ENCODE measurements at places on chromosomes 7 and 10.

GRCh38 chr10:102230861-102231356 is 4.8 kb downstream of the ELOVL3 start:
- no peak for DNase-seq

DNA sequence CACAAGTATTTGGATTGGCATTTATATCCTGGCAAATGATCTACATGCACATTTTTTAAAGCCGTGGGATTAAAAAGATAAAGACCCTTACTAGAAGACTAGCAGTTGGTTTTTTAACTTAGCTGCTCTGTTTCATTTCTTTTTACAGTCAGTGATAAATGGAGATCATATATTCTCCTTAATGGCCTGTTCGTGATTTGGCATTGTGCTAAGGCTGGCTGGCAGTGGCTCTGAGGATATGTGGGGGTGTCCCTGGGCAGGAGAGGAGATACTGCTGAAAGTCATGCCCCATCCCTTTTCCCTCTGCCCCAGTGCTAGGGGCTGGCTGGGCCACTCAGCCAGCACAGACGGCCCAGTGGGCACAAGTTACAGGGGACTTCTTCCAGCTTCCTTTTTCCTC is 341.7 kb downstream of the PRPF18 start:
- no peak for DNase-seq

DNA sequence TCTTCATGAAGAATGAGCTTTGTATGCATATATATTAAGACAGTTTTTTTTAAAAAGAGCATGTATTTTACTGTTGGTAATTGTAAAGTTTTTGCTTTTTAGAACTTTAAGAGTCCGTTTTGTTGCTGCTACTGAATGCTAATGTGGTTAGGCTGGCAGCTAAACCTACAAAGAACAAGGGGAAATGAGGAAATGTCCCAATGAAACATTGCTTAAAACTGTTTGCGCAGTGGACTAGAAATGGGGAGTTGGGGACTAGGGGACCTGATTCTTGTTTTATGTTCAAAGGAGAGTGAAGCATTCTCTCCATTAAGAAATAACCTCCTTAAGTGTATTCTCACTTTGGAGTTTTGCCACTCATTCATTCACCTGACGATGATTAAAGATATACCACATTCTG is 5.7 kb downstream of the NRF1 start:
- no peak for DNase-seq

DNA sequence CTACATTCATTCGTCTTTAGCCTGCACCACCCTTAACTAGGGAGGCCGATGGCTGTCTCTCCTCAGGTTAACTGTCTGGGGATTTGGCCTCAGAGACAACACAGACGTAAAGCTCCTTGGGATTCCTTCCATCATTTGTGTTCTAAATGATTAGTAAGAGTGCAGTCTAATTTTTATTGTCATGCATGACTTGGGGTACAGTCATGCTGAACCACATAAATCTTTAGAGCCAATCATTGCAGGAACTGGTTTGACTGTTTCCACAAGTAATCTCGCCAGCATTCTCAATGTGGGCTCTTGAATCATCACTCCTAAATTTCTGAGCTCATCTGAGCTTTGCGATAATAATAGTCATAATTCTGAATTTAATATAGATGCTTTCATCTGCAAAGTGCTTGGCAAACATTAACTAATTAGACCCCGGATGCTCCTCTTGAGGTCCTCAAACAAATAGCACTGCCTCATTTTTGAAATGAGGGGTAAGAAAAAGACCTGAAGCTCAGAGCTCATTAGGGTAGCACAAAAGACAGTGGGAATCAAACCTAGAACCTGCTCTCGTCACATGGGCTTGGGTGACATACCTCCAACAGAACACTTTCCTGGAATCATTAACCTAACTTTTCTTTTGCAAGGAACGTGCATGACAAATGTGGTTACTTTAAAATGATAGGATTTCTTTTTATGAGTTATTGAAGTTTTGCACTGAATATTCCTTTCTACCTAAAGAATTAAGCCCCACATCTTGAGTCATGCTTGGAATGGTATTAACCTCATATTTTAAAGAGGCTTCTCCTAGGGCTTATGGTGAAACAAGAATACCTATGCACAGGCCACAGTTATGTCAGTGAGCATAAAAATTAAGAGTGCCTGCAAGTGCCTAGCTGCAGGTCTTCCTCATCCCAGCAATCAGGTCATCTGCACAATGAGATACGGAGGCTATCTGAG is 118.9 kb upstream of the NRP1 start:
- DNase-seq, result peak; percentile 61

GRCh38 chr7:20089431-20089830 is 127.8 kb downstream of the MACC1 start:
- no peak for DNase-seq

DNA sequence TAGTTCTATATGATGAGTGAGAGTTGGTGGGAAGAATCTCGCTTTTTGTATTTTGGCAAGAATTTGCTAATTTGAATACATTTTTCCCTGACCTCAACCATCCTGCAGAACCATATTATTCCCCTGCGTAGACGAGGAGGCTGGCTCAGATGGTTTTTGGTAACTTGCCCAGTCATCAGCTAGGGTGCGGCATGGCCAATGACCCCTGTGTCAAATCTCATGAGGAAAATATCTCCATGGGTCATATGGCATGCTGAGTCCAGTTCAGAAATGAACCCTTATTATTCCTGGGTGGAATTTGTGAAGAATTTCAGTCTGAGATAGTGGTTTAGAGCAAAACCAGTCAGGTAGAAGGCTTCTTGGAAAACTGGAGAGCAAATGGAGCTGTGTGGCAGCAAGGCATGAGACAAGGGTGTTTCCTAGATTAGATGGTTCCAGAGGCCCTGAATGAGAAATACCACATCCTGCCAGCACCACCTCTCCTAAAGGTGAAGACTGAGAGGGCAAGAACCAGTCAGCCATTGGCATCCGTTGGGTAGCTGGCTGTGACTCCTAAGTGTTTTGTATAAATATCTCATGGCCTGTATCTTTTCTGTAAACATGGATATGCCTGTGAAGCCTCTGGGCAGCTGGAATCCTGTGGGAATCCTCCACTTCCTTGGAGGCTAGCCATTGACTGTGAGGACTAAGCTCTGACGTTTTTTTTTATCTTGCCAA is 5.8 kb upstream of the UPP1 start:
- DNase-seq, result peak; percentile 69

DNA sequence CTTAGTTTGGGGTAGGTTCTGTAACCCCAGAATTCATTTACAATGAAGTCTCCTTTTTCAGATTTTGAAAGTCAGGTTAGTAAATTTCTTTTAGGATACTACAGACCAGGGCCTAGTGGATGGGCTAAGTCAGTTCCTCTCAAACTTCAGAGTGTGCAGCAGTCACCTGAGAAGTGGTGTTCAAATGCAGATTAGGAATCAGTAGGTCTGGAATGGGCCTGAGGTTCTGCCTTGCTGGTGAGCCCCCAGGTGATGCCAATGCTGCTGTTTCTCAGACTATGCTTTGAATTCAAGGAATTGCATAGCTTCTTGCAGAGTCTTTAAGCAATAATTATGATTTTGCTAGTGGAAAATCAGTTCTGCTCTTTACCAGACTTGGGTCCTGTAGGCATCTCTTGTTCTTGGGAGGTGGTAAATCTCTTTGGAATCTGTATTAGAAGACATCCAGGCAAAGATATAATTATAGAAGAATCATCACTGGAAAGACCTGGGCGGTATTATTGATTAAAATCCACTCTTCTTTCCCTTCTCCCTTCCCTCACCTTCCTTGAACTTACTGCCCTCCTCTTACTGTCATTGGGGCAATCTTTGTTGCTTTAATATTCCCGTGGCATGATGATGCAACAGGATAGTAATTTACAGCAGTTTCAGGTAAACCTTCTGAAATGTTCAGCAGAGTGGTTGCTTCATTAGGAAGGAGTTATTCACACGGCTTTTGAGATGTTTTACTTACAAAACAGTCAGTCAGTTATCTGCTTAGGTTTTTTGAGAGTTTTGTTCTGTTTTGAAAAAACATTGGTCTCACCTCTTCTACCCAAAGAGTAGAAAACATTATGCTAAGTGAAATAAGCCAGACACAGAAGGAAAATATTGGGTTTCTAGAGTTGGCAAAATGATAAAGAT is 87.2 kb downstream of the NRF1 start:
- no peak for DNase-seq

DNA sequence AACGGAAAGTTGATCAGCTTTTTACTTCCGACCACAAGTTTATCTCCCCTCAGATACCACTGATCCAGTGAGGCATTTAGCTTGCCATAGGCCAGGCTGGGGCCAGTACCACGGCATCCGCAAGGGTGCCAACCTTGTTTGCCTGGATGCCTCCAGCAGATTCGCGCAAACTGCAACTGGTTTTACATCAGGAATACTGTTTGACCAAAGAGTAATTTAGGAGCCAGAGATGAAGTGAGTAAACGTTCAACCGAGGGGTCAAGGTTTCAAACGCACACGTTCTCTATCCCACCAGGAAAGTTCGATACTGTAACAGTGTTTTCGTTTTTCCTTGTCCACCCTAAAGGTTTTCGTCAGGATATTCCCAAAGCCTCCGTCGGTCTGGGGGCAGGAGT is 266 bp upstream of the MDFIC start:
- peak; percentile 50 for DNase-seq

- no peak for DNase-seq
Measured at GRCh38 chr7:29398011-29398410, 165.6 kb upstream of the PRR15 start.

DNA sequence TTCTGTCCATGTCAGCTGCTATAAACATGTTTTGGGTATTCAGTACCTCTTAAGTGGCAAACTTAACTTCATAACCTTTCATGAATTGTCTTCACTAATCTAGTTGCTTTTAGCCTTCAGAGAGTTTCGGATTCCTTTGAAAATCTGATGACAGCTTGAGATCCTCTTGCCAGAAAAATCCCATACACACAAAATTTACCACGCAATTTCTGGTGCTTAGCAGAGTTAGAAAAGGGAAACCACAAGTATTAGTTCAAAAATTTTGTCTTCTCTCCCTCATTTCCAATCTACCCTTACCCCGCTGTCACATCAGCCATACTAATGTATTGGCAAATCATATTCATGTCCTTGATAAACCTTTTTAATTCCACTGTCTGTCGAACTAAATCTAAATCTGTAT is 72.7 kb upstream of the TMEM106B start:
- no peak for DNase-seq

DNA sequence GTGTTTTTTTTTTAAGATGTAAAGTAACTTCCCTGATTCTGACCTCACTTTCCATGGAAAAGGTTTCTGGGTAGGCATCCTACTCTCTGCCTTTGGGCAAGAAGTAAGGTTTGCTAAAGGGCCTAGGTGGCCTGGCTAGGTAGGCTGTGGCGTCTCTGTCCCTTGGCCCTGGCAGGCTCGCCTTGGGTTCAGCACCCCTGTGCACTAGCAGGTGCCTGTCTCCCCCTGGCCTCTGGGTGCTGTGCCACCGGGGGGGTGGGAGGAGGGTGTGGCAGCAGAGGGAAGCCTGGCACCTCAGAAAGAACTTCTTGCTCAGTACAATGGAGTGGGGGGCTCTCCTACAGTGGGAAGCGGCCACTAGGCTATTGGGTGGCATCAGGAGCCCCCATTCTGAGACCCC is 14.0 kb downstream of the TECPR1 start:
- DNase-seq, result no peak

Data from epithelial cell of proximal tubule (primary cell).